Foreskin keratinocyte (primary cell): ENCODE measurements at places on chromosomes 7 and 10. TPM values are rescaled to one million over a fixed set of nuclear protein-coding genes. Genes with fewer than 3 reads are reported as not detected.

The CYP2C19 gene
- polyA plus RNA-seq, result not detected in 2 replicates

The GBX1 gene
- not detected in 2 replicates for polyA plus RNA-seq

The KDM7A gene
- 0.58 and 0.62 TPM in 2 replicates for polyA plus RNA-seq

The MACC1 gene
- 0.91 and 1.8 TPM in 2 replicates for polyA plus RNA-seq

The FAM25A gene
- polyA plus RNA-seq, result 1.00 and 1.4 TPM in 2 replicates

The AKR1C4 gene
- not detected in 2 replicates for polyA plus RNA-seq

The PRR15 gene
- polyA plus RNA-seq, result 5.4 TPM in 2 replicates

The PPP1R9A gene
- polyA plus RNA-seq, result under 0.01 TPM in 1 of 2 replicates, not detected in the other

The WIPF3 gene
- polyA plus RNA-seq, result 0.31 and 0.50 TPM in 2 replicates

The PRLHR gene
- not detected in 2 replicates for polyA plus RNA-seq

The C10orf95 gene
- polyA plus RNA-seq, result 0.67 and 0.78 TPM in 2 replicates

The LRRC61 gene
- 10.0 and 13.2 TPM in 2 replicates for polyA plus RNA-seq

The GPRIN2 gene
- polyA plus RNA-seq, result 0.47 and 0.84 TPM in 2 replicates

The CARD11 gene
- 12.5 and 14.6 TPM in 2 replicates for polyA plus RNA-seq

The LGI1 gene
- polyA plus RNA-seq, result not detected in 2 replicates

The C7orf57 gene
- polyA plus RNA-seq, result 0.17 and 0.20 TPM in 2 replicates

The NPSR1 gene
- polyA plus RNA-seq, result not detected in 2 replicates

The FBXL13 gene
- 0.30 TPM in 1 of 2 replicates, not detected in the other for polyA plus RNA-seq
